Endothelial cell (in vitro differentiated cells): ENCODE measurements at places on chromosomes 4 and X.

GRCh38 chr4:159144112-159144694 lies 41.3 kb downstream of the RAPGEF2 start:
- DNase-seq: no peak

DNA sequence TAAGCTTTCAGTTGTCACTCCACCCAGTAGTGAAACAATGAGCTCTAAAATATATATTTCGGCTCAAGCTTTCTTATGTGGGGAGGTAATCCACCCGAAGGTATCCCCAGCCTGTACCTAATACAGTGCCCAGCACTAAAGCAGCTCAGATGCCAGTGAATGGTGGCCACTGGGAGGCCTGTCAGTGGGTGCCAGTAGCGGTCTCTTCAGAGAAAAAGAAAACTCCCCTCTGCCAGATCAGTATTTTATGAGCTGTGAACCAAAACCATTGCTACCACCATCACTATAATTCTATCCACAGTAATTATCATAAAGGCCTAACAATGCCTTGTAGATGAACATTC lies 835 bp upstream of the NFKB1 start:
- no peak for DNase-seq

GRCh38 chrX:74291577-74291963 lies 12.4 kb upstream of the ZCCHC13 start:
- no peak for DNase-seq

- DNase-seq: no peak
These were observed 50.6 kb upstream of the TENM3 start for GRCh38 chr4:182192511-182193181.

DNA sequence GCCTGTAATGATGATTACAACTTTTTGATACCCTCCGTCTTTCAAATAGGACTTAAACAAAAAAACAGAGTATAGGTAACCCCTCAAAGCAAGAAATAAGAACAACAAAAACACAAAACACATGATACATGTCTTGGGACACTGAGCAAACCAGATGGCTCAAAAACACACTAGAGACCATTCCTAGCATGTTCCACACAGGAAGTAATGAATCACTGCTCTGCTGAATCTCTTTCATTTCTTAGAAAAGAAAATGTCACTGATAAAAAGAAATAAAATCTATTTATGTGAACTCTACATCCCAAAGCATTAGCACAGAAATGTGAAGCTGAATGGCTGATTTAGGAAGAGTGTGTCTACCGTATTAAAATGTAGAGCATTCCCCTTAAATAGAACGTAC lies 134.5 kb upstream of the IL15 start:
- no peak for DNase-seq

GRCh38 chr4:2393353-2394270 lies 24.8 kb downstream of the ZFYVE28 start:
- DNase-seq: no peak
